Ureter (tissue), 1 donor: ENCODE measurements at places on chromosomes 6 and 20. TPM values are rescaled to one million over a fixed set of nuclear protein-coding genes. Genes with fewer than 3 reads are reported as not detected.

DNA sequence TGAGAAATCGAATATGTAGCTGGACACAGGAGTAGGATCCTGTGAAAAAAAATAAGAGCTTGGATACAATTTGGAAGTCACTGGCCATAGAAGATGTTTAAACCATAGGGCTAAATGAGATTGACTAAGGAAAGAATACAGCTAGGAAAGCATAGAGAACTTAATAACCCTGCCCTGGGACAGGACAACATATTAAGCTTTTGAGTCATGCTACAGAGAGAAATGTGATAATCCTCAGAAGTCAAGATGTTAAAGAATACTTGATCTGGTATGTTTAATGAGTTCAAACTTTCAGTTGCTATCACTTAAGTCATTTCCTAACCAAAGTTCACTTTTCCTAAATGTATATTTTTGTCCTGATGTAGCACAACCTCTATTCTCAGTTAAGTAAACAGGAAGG lies 154.6 kb upstream of the TSHZ2 start:
- no peak for DNase-seq

DNA sequence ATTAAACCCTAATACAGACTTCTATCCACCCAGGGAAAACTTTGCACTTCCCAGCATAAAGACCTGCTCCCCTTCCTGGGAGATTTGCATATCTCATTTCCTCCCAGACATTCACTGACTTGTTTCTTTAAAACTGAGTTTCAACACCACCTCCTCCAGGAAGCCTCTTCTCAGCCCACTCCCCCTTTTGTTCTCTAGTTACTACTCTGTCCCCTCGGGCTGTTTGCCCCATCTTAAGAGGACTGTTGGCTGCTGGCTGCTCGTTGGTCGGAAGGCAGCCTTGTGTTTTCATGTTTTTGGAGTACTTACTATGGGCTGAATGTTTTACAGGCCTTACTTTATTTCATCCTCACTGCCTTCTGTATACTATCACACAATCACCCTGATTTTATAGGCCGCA lies 6.6 kb downstream of the ARHGAP40 start:
- DNase-seq = no peak

TNFRSF6B gene
- total RNA-seq = 19.8 TPM

SDC4 gene
- total RNA-seq = 215 TPM

DNA sequence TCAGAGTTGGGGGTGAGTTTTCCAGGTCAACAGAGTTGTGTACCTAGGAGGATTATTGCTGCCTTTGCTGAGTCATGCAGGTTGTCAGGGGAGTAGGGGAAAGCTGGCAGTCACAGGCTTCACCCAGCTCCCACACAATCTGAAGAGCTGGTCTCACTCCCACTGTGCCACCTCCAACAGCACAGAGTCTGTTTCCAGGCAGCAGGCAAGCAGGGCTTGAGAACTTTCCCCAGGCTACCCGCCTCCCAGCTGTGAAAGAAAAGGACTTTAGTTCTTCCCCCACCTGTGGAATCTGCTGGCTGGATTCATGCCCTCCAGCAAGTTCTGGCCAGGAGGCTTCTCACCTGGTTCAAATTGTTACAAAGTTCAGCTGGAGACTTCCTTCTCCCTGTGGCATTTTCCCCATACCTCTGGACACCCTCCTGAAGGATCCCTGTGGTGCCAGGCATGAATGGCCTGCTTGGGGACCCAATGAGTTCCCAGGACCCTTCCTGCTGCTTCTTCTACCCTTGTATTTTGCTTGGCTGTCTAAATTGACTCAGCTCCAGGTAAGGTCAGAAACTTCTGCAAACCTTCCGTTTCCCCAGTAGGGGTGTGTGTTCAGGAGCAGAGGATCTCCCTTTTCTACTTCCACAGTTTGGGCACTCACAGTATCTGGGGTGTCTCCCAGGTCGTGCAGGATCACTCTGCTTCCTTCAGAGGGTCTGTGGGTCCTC lies 378.1 kb upstream of the MAN1A1 start:
- no peak for DNase-seq

DNA sequence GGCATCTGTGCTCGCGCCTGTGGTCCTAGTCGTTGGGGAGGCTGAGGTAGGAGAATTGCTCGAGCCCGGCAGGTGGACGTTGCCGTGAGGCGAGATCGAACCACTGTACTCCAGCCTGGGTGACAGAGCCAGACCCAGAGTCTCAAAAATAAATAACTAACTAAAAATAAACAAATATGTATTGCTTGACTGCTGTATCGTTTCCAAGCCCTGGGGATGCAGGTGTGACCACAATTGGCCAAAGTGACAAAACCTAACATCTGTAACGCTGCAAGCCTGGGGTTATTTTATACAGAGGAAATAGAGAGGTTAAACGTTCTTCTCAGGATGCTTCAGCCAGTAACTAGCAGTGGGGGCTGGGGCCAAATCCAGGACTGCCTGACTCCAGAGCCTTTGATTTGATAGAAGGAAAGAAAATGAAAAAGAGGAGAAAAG lies 1.9 kb upstream of the SRSF3 start:
- no peak for DNase-seq
